Thyroid gland (tissue), 4 donors: ENCODE measurements at places on chromosomes 12 and 14. TPM values are rescaled to one million over a fixed set of nuclear protein-coding genes. Genes with fewer than 3 reads are reported as not detected.
A peak's percentile ranks its signal among the peaks of the same experiment; 100 is the strongest.

- DNase-seq: no peak
Measured at GRCh38 chr14:32820682-32821081, 118.0 kb upstream of the NPAS3 start.

MOK gene
- total RNA-seq: 51.0 TPM

GRCh38 chr14:64801800-64802199 is 77.9 kb downstream of the SPTB start:
- DNase-seq: no peak

DNA sequence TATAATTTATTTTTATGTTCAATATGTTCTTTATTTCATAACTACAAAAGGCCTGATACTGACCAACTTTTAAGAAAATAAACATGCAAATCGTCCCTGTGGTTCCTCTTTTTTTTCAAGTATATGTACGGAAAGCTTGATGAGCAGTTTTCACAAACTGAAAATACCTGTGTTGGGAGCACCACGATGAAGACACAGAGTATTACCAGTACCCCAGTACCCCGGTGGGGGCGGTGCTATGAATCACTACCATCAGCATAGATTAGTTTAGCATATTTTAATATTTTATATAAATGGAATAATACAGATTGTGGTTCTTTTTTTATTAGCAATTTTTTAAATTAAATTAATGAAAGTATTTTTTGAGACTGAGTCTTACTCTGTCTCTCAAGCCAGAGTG is 7.0 kb downstream of the B4GALNT3 start:
- DNase-seq: no peak

GRCh38 chr12:106425061-106425702 is 67.6 kb downstream of the POLR3B start:
- no peak for DNase-seq

CCDC59 gene
- 91.8 TPM for total RNA-seq

DNA sequence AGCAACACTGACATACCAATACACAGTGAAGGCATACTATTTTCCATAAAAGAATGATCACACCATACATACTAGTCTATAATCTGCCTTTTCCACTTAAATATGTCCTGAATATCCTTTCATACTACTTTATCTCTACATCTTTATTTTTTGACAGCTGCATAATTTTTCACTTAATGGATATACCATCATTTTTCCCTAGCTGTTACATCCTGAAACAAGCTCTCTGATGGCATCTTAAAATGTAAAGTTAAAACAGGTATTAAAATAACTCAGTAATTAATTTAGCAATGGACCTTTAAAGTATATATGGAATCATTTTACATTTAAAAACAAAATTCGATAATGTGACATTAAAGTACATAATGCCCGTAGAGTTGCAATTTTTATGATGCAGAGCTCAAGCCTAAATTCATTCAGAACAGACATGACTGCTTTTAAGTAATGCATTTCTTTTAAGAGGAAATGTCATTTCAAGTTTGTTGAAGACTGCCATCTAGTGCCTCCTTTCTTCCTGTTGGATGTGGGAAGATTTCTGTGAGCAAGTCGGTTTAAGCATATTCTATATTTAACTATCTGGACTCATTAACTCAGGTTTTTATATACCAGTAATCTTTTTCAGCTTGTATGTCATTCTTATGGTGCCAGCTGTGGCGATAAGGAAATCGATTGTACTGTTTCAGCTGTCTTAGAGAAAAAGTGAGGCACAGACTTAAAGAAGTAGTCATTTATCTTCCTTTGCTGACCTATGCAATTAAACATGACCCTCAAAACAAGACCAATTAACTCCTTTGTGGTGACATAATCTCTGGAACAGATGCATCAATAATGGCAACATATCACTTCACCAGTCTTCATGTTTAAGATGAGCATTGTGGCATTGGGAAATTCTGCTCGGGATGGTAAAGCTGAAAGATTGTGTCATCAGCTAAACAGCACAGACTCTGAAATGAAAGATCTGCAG is 20.3 kb downstream of the PRICKLE1 start:
- no peak for DNase-seq

TMEM132C gene
- total RNA-seq: 0.27 TPM

ATF7IP gene
- 77.2 TPM for total RNA-seq

GRCh38 chr12:71139153-71139735 is 18.6 kb downstream of the TSPAN8 start:
- DNase-seq: no peak

CCDC196 gene
- total RNA-seq: not detected

P2RX7 gene
- total RNA-seq: 0.67 TPM

SLC25A21 gene
- total RNA-seq: 0.54 TPM

- DNase-seq: no peak
Measured at GRCh38 chr14:70415788-70416187, 1.1 kb downstream of the SYNJ2BP start.

FITM1 gene
- total RNA-seq: 2.7 TPM

- DNase-seq: peak; percentile 48
Measured at GRCh38 chr14:24307575-24308341, at the start of gene CIDEB. TSS of gene CIDEB (minus strand) at chr14:24307977. CDS start at chr14:24307858, 119 bp downstream.

DNA sequence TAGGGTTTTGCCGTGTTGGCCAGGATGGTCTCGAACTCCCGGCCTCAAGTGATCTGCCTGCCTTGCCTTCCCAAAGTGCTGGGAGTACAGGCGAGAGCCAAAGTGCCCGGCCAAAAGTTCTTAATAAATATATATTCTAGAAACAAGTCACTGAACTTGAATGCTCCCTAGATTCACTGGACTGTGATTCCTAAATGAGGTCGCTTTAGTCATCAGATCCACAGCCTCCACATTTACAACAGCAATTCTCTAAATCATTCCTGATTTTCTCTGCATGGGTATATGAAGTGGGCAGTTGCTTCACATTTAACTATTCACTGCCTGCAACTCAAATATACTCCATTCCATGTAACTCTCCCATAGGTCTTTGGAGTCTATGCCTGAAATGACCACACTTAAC is 813.0 kb downstream of the GALC start:
- no peak for DNase-seq

GPR132 gene
- total RNA-seq: 4.6 TPM

AKAP6 gene
- total RNA-seq: 34.5 TPM

- DNase-seq: no peak
Measured at GRCh38 chr12:64666054-64666914, 56.0 kb downstream of the RASSF3 start.

DNA sequence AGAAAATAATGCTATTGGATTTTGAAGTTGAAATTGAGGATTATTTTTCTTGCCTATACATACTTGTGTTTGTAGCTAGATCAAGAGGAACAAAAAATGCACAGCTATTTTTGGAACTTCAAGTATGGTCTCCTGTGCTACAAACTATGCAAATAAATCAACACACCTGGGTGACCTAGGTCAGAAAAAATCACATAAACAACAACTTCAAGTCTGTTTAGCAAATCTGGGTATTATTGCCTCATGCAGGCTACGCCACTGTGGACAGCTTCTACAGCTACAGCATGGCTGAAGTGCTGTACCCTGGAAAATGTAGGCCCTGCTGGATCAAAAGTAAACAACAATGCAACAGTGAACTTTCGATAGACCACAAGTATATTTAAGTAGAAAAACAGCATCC is 87.5 kb downstream of the SLC6A15 start:
- DNase-seq: peak; percentile 9

MSI1 gene
- total RNA-seq: 0.33 TPM

DNA sequence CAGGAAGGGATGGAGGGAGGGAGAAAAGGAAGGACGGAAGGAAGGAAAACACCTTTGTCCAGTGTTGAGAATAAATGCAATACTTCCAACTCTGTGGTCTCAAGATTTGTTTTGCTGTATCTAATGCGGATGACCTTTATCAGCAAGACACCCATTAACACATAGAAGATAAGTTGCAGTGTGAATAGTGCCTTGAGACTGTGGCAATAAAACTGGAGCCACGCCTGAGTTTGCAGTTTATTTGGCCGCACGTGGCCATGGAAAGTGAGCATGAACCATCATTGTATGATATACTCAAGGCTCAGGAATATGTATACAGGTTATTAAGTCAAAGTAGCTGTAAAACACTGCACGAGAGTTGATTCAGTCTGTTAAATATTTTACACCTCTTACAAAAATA is 113.6 kb upstream of the EEA1 start:
- DNase-seq: no peak

DNA sequence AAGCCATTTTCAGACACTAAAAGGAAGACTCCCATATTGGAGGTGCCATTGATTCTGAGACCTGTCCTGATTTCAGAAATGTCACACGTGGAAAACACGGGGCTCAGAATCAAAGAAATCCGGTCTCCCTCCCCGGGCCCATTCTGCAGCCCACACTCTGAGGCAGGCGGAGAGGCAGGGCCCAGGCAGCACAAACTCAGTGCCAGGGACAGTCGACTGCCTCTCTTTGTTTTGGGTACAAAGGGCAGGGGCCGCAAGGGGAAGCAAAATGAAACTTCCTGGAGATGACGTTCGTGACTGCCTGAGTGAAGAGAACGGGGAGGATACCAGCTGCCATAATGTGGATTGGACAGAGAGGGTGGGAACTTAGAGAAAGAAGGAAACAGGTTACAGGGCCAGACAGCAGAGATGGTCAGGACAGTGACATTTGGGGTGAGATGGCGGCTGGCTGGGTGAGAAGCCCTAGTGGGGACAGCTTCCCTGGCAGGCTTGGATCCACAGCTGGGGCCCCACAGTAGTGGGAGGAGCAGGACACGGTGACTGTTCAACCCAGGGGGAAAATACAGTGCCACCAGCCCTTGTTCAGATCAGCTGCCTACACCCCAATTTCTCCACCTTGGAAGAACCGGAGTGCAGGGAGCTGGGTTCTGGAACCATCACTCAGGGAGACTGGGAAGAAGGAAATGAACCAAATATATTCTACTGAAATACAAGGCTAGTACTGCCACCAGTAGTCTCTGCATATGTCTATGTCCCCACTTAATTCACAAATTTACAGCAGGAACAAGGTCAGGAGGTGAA is 8.1 kb downstream of the GAPDH start:
- DNase-seq: no peak

DNA sequence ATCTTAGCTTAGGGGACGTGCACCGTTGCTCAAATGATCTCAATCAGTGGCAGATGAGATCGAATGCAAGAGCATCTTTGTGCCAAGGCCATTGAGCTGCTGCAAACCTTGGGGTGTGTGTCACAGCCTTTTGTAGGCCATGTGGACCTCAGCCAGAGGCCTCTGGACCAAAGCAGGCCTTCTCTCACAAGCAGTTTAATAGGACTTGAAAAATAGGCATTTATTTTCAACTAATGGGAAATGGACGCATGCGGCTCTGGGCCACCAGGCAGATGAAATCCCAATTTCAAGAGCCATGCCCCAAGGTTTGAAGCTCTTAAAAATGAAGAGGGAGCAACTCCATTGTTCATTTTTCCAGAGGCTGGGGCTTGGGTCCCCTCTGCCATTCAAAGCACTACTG is 87.3 kb downstream of the TTC7B start:
- no peak for DNase-seq

DNA sequence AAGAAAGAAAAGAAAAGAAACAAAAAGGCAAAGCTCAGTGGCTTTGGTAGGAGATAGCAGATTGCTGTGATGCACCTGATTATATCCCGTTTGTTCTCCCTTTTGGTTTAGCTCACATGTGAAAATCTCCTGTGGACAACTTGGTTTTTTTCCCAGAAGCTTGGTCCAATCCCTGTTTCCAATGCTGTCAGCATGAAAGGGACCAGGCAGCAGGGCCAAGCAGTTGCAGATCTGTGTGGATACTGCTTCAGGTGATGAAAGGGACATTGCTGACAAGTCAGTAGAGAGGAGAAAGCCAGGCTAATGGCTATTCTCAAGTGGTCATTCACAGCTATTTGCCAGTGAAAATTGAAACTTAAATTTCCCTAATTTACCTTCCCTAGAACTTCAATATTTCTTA is 18.8 kb upstream of the SLCO1A2 start:
- DNase-seq: no peak

HHIPL1 gene
- 0.98 TPM for total RNA-seq

KRT73 gene
- total RNA-seq: not detected

C1QL4 gene
- total RNA-seq: 0.67 TPM

DNA sequence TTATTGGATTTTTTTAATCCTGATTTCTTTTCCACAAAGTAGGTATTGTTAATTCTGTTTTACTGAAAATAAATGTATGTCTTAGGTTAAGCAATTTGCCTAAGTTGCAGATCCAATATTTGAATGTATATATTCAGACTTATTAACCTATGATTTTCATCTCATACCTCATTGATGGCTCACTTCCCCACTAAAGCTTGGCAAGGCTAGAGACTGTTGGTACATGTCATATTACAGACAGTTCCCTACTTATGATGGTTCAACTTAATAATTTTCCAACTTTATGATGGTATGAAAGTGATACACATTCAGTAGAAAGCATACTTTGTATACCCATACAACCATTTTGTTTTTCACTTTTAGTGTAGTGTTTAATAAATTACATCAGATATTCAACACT is 33.2 kb upstream of the KCNH3 start:
- DNase-seq: no peak

GRCh38 chr12:10065241-10065640 is 33.5 kb downstream of the CLEC1A start:
- DNase-seq: no peak

DNA sequence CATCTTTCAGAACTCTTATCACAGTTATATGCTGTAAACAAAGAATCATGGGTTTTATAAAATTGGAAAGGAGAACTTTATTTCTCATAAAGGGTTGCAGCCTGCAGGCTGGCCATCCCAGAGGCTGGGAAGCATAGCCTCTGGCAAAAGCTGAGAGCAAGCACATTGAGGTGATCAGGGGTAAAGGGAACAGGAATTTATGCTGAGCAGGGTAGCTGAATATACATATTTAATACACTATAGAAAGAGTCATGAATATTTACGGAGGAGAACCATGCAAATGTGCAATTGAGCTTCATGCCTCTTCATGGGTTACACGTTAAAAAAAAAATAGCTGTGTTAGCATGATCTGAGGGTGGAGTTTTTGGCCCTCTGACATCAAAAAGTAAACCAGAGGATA is 653.3 kb downstream of the NRXN3 start:
- no peak for DNase-seq

DNA sequence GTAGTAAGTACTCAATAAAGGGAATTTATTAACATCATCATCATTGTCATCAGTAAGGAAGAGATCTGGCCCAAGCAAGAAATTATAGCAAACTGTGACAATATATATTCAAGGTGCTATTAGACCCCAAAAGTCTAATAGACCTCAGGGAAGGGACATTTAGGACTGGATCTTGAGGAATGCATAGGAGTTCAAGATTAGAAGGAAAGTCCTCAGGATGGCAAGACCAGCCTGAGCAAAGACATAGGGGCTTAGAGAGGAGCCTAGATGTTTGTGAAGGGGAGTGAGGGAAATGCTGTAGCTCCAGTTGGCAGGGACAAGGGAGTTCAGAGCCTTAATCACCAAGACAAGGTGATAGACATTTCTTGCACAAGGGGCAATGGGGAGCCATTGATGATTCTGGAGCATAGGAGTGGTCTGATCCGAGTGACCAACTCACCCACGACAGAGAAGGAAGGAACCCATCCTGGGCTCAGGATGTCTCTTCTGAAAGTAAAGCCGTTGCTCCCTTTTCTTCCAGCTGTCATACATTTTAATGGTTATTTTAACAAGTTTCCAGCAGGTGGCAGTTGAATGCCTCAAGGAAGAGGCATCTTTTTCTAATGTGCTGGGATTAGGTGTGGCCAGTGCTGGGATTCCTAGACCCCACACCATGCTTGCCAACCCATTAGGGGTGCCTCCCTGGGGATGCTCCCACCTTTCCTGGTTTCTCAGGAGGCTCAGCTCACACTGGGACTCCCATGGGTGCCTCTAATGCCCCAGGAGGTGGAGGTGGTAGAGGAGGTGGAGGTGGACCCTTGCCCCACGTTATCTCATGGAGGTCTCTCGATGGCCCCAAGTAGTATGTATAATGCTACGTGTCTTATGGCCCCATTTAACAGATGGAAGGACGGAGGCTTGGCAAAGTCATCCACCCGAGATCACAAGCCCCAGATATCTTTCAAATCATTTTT is 37.8 kb downstream of the PHETA1 start:
- no peak for DNase-seq

HCAR3 gene
- not detected for total RNA-seq
